GM23338 (cell line): ENCODE measurements at places on chromosomes 6 and 20.
A peak's percentile ranks its signal among the peaks of the same experiment; 100 is the strongest.

DNA sequence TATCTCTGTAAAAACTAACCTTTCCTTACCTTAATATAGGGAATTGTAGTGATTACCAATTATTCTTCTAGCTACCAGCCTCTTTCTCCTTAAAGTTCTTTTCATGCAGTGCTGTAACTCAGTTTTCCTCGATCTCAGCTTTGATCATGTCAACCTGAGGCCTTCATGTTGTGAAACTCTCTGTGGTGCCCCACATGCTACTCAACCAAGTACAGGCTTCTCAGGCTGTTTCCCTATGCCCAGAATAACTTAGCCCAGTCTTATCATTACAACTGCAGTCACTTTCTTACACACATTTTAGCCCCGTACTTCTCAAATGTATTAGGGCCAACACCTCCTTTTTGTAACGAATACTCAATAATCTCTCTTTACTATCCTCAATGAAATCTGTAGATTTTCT lies 90.1 kb upstream of the SUPT3H start:
- no peak for DNase-seq

DNA sequence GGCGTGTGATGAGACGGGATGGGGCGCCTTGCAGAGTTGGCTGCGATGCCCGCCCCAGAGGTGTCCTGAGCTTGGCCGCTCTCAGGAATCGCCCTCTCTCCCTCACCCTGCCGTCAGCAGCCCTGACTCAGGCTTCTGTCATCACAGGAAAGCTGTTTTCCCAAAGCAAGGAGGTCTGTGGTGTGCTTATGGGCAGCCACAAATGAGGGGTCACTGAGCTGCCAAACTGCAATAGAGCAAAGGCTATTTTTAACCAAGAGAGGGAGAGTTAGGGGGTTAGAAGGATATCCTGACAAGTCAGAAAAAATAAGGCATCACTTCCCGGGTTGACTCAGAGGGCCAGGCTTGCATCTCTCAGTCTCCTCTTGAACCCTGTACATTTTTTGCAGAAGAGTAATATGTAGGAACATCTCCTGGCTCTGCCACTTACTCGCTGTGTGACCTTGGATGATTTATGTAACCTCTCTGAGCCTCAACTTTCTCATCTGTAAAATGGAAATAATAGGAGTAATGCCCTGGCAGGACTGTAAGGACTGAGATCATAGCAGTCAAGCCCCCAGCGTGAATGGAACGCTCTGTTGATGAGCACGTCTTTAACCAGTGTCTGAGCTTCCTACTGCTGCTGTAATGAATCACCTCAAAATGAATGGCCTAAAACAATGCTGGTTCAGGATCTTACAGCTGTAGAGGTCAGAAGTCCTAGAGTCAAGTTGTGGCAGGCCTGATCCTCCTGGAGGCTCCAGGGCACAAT lies 181.9 kb downstream of the NFATC2 start:
- no peak for DNase-seq

- DNase-seq = no peak
Observed at GRCh38 chr6:1479601-1480221, 90.3 kb downstream of the FOXF2 start.

- no peak for DNase-seq
Observed at GRCh38 chr6:97067045-97067444, 142.5 kb downstream of the KLHL32 start.

DNA sequence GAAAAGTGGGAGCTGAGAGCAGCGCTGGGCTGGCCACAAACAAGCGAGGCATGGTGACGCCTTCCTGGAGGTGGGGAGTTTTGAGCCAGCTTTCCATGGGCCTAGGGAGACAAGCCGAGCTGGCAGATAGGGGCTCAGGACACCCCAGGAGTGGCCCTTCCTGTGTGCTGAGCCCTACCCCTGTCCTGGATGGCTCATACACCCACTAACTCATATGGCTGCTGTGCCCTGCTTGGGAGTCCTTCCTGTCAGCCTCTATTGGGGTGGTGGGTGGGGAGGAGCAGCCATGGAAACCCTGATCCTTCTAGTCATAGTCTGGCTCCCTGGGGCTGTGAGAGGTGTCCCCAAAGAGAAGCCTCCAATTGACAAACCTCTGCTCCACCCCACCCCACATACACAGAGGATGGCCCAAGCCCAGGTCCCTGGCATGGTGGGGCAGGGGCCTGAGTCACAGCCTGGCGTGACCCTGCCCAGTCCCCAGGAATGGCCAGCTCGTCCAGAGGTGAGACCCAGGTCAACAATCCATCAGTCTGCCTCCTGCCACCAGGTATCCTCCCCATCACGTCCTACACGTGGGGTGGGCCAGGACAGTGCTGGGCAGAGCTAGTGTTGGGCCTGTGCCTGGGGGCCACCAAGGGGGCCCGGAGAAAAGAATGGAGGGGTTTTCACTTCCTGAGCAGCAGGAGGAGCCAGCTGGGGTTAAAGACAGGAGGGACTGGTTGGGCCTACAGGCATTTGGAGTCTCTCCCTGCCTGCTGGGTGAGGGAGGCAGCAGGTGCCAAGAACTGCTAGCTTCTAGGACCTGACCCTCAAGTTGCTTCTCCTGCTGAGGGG lies 52.2 kb downstream of the MRPL14 start:
- DNase-seq = no peak

DNA sequence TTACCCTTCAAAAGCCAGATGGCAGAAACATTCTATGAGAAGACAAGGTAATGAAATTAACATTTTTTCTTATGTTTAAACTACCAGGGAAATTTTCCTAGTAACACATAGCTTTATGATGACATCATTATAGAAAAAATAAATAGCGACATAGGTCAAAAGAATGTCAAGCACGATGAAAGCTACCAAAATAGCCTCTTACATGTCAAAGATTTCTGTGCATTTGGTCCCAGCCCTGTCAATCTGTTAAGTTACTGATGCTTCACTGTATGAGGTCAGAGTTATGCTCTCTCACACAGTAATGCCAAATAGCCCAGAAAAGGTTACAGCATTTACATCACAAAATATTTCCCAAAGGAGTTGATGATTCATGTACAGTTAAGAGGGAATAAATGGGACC lies 199.8 kb upstream of the DEFB112 start:
- no peak for DNase-seq

DNA sequence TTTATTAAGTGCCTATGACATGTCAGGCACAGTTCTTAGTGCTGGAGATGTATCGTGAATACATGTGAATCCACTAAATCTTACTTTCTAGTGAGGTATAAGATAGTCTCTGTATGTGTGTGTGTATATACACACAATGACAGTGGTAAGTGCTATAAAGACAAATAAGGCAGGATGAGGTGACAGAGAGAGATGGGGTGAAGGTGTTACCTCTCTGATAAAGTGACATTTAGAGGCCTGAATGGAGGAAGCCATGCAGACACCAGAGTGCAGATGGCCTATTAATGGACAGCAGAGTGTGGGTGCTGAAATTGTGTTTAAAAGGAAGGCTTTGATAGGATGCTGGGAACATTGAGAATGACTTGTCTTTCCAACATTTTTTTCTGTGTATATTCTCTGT lies 454.3 kb downstream of the CDC5L start:
- no peak for DNase-seq

GRCh38 chr6:26187981-26188635 lies 100.9 kb downstream of the HFE start:
- peak; percentile 83 for DNase-seq

DNA sequence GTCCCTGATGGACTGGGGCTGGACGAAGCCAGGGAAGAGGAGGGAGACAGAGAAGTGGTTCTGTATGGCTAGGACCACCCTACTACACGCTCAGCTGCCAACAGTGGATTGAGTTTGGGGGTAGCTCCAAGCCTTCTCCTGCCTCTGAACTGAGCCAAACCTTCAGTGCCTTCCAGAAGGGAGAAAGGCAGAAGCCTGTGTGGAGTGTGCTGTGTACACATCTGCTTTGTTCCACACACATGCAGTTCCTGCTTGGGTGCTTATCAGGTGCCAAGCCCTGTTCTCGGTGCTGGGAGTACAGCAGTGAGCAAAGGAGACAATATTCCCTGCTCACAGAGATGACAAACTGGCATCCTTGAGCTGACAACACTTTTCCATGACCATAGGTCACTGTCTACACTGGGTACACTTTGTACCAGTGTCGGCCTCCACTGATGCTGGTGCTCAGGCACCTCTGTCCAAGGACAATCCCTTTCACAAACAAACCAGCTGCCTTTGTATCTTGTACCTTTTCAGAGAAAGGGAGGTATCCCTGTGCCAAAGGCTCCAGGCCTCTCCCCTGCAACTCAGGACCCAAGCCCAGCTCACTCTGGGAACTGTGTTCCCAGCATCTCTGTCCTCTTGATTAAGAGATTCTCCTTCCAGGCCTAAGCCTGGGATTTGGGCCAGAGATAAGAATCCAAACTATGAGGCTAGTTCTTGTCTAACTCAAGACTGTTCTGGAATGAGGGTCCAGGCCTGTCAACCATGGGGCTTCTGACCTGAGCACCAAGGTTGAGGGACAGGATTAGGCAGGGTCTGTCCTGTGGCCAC lies 11.3 kb upstream of the RBCK1 start:
- DNase-seq = no peak

- DNase-seq = no peak
Observed at GRCh38 chr6:17653198-17653882, 53.2 kb downstream of the FAM8A1 start.

DNA sequence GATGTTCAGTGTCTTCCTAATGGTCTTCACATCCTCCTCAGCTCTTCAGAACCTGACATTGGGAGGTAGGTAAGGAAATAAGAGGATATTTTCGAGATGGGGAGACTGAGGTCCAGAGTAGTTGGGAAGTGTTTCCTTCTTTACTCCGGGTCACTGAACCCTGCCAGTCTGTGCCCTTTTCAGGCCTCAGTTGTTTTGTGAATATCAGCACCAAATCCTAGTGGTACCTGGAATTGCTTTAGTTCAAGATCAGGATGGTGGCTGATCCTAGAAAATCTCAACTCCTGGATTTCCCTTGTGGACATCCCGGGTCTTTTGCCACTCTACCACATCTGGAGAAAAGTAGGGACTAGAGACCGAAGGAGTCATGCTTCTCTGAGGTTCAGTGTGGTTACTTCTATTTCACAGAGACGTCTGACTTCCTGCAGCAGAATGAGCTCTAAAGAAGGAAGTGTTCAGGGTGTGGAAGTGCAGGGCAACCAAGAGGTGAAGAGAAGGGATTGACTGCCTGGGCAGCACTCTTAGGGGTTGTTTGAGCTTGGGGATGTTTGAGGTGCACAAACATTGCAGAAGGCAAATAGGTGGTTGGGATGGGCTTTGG lies 995 bp downstream of the STK4 start:
- DNase-seq = no peak

GRCh38 chr20:36113566-36114250 lies 40.8 kb upstream of the EPB41L1 start:
- DNase-seq = peak; percentile 40

GRCh38 chr6:85143676-85144075 lies 306.2 kb upstream of the NT5E start:
- no peak for DNase-seq

GRCh38 chr20:22928679-22929078 lies 106.4 kb upstream of the SSTR4 start:
- DNase-seq = no peak

- DNase-seq = no peak
Observed at GRCh38 chr6:37679539-37680476, 17.9 kb downstream of the MDGA1 start.

DNA sequence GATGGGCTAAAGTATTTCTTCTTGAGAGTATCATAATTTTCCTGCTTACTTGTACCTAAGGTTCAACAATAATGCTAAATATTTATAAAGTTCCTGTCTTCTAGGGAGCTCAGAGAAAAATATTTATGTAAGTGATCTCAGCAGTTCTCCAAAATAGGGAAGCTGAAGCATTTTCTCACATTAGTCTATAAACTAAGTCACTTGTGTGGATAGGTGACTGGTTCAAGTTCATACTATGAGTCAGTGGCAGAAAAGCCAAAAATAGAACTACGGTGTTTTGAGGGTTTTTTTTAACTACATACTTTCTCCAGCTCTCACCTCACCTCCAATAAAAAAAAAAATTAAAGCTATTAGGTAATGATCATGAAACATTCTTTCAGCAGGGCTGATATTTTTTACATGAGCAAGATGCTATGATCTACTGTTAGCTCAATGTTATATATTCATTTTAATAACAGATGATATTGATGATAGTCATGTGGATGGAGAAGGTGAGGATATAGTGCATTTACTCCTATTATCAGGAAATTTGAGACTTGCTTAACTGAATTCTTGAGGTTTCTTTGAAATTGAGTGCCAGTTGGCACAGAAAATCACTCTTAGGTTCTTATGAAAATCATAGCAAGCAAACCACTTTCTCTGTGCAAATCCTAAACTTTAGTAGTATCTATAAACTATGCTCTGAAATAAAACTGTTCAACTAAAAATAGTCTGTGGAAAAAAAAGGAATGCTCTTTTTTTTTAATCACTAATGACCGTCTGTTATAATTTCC lies 4.1 kb upstream of the MOXD1 start:
- DNase-seq = no peak

DNA sequence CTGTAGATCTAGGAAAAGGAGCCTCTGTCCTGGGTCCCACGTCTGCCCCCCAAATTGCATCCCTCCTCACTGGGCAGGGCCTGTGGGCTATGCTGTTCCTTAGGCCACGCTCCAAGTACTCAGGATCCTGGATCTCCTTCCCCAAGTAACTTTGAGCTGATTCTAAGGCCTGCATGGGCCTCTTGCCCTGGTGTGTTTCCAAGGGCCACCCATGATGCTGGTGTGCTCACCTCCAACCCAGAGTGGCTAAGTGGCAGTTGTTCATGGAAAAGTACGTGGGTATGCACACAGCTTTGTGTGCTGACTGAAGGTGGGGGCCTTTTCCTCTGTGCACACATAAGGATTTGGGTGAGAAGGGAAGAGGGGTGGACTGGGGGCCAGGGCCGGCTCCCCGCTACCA lies 5.3 kb downstream of the GMPR start:
- DNase-seq = no peak

DNA sequence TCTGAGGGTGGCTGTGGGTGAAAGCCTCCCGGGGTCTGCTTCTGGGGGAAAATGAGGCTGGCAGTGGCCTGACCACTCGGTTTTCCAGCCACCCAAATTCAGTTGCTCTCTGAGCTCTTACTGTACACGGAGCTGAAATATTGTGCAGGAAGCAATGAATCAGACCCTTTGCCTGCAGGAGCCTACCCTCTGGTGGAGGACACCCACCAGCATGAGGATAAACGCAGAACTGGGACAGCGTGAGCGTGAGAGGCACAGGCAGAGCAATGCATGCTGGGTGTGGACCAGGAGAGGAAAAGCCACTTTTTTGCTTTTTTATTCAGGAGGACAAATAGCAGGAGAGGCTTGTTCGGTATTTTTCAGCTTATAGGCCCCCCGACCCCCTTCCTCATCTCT lies 298.0 kb downstream of the QKI start:
- no peak for DNase-seq

DNA sequence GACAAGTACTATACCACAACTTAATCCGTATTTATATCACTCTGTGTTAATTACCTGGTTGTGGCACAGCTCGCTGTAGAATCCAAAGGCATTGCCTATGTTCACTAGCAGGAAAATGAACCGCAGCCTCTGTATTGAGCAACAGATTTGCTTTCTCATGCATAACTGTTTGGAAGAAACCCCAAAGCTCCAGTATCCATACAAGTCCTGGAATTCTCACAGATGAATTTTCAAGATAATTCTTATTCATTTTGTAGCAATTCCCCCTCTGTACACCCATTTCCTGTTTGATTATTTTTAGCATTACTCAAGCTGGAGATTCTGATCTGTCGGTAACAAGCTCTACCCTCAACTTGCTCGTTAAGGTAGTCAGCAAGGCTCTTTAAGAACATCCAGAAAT lies 63.5 kb downstream of the STMND1 start:
- no peak for DNase-seq
